Hematopoietic multipotent progenitor cell treated with erythropoietin and hydrocortisone succinate and interleukin-3 and kit ligand, for 15 days (in vitro differentiated cells): ENCODE measurements at places on chromosomes 7 and 10.

GRCh38 chr7:137462847-137463246, 119.3 kb upstream of the PTN start:
- DNase-seq: no peak

- DNase-seq: no peak
Observed at GRCh38 chr7:155167706-155168365, 97.7 kb downstream of the HTR5A start.

DNA sequence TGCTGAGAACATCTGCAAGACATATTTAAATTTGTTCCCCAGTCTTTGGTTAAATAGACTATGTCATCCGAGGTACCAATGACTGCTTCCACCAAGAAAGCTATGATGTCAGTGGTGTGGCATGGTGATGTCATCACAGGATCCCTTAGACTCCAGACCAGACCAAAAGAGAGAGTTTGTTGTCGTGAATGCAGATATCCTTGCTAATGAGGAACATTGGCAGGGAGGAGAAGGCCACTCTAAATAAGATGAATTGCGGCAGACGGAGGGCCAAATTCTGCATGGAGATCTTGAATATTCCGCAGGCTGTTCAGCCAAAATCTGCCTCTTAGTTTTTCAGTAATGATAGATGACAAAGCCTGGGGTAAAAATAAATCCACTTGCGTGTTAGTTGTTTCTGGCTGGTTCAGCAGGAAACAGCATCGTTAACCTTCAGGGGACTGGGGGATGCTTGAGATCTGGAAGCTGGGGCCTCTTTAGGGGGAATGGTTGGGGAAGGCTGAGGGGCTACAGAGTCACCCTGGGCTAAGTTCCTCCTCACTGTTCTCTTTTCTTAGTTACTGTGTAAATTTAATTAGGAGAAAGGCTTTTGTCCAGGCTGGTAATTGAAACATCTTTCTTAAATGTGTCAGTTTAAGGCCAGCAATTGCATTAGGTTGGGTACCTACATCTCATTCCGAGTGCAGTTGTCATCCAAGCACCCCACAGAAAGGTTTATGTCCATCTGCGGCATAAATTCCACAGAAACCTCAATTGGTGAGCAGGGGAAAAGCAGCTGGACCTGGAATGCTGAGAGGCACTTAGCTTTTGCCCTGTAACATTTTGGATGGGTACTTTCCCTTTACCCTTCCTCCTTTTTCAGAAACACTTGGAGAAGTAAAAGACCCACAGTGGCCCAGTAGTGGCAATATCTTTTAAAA, 11.6 kb upstream of the CAMK1D start:
- no peak for DNase-seq

DNA sequence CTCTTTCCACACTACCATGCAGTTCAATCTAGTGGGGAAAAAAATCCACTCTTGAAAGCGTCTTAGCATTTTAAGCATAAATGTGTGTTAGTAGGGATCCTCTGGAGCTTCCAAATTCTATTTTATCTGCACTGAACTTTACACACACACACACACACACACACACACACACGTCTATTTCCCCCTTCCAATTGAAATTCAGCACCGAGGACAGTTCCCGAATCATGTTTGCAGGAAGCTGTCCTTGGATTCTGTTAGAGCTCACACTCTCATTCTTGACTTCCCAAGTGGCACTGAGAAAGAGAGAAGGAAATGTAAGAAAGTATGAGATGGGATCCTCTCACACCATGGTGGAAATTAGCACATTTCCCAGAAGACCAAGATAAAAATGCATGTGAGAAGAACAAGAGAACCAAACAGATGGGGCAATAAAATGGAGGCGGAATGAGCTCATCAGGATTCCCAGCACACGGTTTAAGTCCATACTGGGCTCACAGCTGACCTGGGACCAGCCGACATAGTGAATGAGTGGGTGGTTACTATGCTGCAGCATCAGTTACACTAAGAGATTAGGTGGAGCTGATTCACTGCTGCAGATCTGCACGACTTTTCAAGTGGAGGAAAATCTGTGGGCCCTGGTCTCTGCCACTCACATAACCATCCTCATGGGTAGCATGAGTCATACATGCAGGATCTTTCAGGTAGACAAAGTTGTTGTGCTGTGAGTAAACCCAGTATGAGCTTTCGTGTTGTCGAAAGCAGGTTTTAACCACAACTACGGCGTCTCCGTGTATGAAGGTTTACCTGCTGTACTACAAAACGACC, 3.3 kb upstream of the NPTX2 start:
- no peak for DNase-seq

DNA sequence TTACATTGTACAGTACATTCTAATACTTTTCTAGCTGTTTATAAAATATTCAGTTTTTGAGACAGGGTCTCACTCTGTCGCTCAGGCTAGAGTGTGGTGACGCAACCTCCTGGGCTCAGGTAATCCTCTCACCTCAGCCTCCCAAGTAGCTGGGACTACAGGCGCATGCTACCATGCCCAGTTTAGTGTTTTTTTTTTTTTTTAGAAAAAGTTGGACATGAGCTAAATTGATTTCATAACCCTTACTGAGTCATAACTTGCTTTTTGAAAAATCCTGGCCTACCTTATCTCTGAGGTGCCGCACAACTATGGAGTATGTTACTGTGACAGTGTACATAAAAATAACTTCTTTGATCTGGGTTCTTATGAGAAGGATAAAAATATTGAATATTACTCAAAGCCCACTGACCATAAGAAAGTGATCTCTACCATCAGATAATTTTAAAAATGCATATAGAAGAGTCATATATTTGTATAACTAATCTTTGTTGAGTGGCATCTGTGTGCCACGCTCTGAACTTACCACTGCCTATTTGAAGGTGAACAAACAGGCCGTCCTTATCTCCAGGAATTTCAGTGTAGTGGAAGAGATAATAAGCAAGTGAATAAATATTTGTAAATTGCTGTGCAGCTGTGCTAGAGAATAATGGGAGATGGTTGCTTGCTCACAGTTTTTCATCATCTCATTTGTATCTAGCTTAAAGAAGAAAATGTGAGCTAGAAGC, 73.2 kb downstream of the PPP1R9A start:
- no peak for DNase-seq

DNA sequence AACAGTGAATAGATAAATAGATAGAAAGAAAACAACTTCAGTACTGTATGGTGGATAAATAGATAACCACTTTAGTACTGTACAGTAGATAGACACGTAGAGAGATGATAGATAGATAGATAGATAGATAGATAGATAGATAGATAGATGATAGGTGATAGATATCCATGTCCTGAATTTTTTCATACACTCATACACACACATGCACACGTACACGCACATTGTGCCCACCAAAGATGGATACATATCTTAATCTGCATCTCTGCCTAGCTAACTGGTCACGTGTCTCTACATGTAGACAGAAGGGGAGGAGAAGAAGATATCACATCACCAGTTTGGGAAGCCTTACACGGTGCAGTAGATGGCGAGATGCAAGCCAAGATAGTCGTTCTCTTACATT, 99.2 kb downstream of the ARID5B start:
- no peak for DNase-seq

GRCh38 chr7:159036916-159037605, 107.6 kb downstream of the VIPR2 start:
- no peak for DNase-seq

GRCh38 chr7:41886901-41887311, 184.0 kb upstream of the INHBA start:
- no peak for DNase-seq

GRCh38 chr7:92095380-92095779, 38.9 kb downstream of the CYP51A1 start:
- no peak for DNase-seq

DNA sequence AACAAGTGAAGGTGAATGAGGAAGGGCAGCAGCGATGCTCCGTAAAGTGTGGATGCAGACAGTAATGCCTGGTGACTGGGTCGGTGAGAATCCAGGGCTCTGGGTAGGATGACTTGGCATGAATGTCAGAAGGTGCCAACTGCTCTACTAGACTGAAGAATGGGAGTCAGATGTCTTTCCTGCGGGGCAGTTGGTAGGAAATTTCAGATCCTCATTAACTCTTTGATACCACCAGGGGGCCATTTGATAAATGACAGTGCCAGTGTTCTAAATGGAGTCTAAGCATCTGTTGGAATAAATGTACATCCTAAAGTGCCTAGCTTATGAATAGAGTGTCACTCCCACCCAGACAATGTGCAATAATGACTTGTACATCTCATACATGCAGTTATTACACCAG, 462.0 kb downstream of the GRM8 start:
- no peak for DNase-seq

DNA sequence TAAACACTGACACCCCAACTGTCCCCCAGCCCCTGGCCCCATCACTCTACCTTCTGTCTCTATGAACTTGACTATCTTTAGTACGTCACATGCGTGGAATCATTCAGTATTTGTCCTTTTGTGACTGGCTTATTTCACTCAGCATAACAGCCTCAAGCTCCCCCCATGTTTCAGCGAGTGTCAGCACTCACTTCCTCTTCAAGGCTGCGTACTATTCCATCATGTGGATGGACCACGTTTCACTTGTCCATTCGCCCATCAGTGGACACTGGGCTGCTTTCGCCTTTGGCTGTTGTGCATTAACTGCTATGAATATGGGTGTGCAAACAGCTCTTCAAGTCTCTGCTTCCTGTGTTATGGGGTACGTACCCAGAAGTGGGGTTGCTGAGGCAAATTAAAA, 100.7 kb downstream of the PTPRN2 start:
- DNase-seq: no peak

DNA sequence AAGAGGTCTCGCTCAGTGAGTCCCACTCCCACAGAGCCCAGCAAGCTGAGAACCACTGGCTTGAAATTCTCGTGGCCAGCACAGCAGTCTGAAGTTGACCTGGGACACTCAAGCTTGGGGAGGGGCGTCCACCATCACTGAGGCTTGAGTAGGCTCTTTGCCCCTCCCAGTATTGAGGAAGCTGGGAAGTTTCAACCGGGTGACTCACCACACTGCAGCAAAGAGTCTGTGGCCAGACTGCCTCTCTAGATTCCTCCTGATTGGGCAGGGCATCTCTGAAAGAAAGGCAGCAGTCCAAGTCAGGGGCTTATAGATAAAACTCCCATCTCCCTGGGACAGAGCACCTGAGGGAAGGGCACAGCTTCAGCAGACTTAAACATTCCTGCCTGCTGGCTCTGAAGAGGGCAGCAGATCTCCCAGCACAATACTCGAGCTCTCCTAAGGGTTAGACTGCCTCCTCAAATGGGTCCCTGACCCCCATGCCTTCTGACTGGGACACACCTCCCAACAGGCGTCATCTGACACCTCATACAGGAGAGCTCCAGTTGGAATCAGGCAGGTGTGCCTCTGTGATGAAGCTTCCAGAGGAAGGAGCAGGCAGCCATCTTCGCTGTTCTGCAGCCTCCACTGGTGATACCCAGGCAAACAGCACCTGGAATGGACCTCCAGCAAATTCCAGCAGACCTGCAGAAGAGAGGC, 970.9 kb upstream of the LRRN3 start:
- no peak for DNase-seq

DNA sequence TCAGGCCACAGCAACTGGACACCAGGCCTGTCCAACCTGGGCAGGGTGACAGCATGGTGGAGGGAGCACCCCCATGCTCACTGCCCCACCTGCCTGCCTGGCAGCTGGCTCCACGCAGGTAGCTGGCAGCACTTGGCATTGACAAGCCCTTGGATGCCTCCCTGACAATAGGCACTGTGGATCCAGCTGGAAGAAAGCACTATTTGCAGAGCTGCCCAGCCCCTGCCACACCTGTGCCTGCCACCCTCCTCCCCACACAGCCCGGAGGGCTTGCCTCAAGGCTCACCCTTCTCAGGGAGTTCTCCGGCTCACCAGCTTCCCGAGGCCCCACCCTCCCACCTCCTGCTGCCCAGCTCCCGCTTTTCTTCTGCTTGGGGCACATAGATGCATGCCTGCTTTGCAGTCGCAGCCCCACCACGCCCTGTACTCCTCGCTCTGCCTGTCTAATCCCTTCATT, 160.1 kb downstream of the NEURL1 start:
- no peak for DNase-seq

DNA sequence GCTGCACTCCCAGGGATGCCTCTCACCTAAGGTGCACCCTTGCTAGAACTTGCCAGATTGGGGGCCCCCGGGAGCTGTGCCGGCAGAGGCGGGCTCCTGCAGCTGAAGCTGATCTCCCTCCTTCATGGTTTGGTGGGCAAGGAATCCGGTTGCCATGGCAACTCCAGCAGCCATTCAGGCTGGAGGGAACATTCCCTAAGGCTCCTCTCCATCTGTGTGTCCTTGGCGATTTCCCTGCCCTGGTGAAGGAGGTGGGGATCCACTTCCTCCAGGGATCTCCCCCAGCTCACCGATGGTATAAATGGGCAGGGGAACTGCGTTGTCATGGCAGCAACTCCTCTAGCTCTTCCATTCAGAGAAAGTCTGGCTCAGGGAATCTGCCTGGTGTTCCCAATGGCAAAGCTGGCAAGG, 49.6 kb upstream of the GPR158 start:
- no peak for DNase-seq

DNA sequence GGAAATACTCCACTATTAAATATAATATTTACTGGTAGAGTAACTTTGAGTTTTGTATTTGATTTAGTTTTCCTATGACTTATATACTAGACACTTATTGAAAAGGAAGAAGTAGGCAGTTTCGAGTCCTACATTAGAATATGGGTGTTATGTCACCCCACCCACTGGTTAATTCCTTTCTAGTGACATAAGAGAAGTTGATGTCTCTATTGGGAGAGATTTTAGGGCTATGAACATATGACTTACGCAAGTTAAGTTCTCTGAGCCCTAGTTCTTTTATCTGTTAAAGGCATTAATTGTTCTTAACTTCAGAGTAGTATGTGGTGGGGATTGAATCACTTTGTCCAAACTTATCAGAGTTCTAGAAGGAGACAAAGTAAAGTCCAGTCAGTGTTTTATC, 30.5 kb downstream of the CPED1 start:
- DNase-seq: no peak

GRCh38 chr10:116232613-116233012, 40.4 kb downstream of the GFRA1 start:
- no peak for DNase-seq

DNA sequence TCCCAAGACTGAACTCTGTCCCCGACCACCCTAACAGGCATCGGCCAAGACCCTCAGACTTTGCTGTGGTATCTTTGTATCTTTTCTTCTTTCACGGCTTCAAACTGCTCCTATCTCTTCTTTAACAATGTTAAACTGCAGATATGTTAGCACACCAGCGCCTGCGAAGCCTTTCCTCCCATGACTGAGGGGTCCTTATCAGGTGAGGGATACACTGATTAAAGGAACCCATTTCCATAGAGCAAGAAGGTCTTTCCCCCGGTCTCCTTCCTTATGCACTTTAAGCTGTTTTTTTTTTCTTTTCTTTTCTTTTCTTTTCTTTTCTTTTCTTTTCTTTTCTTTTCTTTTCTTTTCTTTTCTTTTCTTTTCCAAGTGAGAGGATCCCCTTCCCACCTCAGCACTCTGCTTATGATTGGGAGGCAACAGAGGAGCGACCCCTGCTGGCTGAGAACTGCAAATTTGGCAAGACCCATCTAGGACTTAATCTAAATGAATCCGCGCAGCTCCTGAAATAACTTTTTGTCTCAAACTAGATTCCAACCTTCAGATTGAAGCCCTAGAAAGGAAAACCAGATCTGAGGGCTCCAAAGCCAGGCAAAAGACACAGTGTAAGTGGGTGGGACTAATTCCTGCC, 109.9 kb downstream of the ITGB8 start:
- peak; percentile 22 for DNase-seq

- DNase-seq: no peak
Observed at GRCh38 chr10:6348096-6348874, 145.6 kb downstream of the PFKFB3 start.
